ENCODE measurements at places on chromosomes 13 and 19.
A peak's percentile ranks its signal among the peaks of the same experiment; 100 is the strongest.

GRCh38 chr13:85725433-85725832 lies 73.8 kb downstream of the SLITRK6 start:
- DNase-seq = no peak

DNA sequence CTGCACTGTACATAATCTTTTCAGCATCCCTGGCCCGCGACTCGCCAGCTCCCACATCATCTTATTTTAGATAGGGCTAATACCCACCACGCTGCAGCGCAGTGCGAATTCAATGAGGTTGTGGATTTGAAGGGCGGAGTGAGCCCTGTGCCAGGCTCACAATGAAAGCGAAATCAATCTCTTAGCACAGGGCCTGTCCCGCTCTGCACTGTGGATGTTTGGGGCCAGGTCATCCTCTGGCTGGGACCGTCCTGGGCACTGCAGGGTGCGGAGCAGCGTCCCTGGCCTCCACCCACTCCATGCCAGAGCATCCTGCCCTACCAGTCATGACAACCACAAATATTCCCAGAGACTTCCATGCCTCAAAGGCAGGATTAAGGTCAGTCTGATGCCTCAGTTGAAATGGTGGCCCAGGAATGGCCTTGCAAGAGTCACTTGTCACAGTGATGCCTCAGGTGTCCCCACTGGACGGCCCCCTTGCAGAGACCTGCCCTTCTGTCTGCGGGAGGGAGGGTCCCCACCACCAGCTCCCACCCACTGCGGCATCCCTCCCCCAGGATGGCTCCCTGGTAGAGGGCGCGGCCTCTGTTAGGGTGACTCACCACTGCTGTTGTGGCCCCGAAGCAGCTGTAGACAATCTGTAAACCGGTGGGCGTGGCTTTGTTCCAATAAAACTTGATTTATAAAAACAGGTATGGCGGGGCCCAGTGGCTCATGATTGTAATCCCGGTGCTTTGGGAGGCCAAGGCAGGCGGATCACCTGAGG lies 5.6 kb downstream of the UHRF1 start:
- DNase-seq = peak; percentile 45

DNA sequence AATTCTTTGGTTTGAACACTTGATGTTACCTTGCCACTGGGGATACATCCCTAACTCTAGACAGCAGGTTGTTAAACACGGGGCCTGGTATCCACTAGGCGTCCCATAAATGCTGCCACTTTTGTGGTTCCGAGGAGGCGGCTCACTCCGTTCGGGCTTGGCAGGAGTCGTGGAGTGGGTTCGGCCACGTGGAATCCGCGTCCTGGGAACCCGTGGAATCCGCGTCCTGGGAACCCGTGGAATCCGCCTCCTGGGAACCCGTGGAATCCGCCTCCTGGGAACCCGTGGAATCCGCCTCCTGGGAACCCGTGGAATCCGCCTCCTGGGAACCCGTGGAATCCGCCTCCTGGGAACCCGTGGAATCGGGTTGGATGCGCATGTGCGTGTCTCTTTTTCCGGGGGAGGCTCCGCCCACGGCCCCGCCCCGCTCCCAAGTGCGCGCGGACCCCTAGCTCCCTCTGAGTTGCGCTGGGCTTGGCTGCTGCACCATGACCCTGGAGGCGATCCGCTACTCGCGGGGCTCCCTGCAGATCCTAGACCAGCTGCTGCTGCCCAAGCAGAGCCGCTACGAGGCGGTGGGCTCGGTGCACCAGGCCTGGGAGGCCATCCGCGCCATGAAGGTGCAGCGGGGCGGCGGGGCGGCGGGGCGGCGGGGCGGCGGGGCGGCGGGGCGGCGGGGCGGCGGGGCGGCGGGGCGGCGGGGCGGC lies at the start of gene MRI1:
Gene MRI1 (plus strand): TSS at position 422 of the 707 bp plus-strand sequence. CDS start 67 bp downstream, at position 489.
- DNase-seq = peak; percentile 78

DNA sequence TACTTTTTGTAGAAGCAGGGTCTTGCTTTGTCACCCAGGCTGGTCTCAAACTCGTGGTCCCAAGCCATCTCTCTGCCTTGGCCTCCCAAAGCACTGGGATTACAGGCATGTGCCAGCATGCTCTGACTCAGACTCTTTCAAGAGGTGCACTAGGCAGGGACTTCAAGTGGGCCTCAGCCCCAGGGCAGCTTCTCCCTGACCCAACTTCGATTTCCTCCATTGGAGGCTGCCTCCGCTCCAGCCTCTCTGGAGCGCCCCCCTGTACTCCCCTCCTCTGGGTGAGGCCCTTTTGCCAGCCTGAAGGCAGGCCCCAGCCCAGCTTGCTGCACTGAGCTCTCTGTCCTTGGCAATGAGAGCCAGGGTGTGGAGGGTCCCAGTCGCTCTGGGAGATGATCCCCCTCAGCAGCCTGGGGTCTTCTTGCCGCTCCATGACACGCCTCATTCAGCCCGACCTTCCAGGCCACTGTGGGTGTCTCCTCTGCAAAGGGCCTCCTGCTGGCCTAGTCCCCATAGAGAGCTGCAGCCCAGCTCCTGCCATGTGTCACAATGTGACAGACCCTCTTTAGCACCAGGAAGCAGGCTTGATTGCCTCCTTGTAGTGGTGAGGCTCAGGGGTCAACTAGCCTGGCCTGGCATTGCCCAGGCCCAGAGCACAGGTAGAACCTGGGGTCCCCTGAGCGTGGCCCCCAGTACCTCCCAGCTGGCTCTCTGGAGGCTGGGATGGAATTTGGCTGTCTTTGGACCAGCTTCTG lies 16.4 kb downstream of the CARM1 start:
- DNase-seq = no peak

GRCh38 chr19:30314056-30314804 lies 58.0 kb upstream of the ZNF536 start:
- no peak for DNase-seq
